ENCODE measurements at places on chromosomes 2 and 18. TPM values are rescaled to one million over a fixed set of nuclear protein-coding genes. Genes with fewer than 3 reads are reported as not detected.

Gene ALPI
- total RNA-seq, result not detected

DNA sequence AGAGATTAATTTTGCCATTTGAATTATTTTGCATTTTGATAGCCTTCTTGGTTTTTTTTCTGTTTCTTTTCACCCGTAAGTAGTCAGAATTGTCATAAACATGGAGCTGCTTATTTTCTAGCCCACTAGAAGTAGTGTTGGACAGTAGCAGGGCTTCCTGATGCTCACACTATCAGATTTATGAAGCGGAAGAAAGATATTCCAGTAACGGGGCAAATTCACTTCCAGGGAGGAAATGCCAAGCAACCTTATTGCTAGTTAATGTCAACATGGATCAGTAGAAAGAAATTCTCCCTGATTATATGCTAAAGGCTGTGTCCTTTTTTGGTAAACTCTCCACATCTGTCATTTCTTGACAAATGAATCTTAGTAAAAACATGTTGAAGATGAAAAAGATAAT lies 19.2 kb upstream of the ADAM23 start:
- no peak overlapping the region for H3K4me3 ChIP-seq
- no peaks in the 10 kb centered on the region for H3K36me3 ChIP-seq
- H3K27ac ChIP-seq, result no peak overlapping the region
- DNase-seq, result no peak
- no peaks in the 10 kb centered on the region for H3K4me1 ChIP-seq

GRCh38 chr2:232900811-232901735 lies 31.0 kb downstream of the SNORC start:
- H3K36me3 ChIP-seq, result no peaks in the 10 kb centered on the region
- H3K4me3 ChIP-seq, result no peak overlapping the region
- H3K4me1 ChIP-seq, result no peaks in the 10 kb centered on the region
- no peaks in the 10 kb centered on the region for H3K27me3 ChIP-seq
- no peak overlapping the region for H3K27ac ChIP-seq

DNA sequence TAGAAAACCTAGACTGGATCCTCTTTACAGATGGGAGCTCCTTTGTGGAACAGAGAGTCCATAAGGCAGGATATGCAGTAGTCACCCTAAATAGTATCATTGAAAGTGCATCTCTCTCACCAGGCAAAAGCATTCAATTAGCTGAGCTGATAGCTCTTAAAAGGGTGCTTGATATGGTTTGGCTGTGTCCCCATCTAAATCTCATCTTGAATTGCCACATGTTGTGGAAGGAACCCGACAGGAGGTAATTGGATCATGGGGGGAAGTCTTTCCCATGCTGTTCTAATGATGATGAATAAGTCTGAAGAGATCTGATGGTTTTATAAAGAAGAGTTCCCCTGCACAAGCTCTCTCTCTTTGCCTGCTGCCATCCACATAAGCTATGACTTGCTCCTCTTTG lies 96.2 kb upstream of the RMP24 start:
- H3K27ac ChIP-seq, result no peak overlapping the region
- no peak for DNase-seq
- H3K4me1 ChIP-seq, result no peaks in the 10 kb centered on the region
- no peaks in the 10 kb centered on the region for H3K36me3 ChIP-seq

DNA sequence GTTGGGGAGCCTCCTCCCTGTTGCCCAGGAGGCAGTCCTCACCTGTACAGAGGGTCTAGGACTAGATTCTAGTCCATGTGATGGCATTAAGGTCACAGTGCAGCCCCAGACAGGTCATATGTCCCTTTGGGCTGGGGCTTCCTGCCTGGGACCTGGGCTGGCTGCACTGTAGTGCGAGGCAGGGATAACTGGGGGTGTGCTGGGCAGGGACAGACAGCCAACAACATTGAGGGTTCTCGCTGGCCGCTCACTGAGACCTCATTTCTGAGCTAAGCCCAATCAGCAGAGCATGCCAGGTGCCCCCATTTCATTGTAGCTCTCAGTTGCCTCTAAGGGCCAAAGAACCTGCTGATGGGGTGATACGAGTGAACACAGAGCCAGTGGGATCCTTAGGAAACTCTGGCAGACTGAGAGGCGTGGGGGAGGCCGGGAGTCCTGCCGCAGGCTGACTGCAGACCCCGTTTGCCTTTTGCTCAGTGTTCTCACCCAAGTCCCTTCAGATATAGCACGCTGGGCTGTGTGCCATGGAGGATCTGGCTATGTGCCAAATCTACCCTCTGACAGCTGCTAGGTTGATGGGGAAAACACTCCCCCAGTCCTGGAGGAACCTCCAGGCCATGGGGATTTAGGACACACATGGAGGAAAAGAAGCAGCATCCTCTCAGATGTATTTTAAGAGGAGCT lies 51.9 kb downstream of the DYSF start:
- no peaks in the 10 kb centered on the region for H3K4me1 ChIP-seq
- H3K27me3 ChIP-seq, result no peaks in the 10 kb centered on the region
- no peak overlapping the region for H3K4me3 ChIP-seq
- H3K27ac ChIP-seq, result no peak overlapping the region

GRCh38 chr18:980586-980985 lies 75.9 kb downstream of the ADCYAP1 start:
- H3K27ac ChIP-seq, result no peak overlapping the region
- H3K4me3 ChIP-seq, result no peak overlapping the region
- no peak for DNase-seq
- H3K4me1 ChIP-seq, result peaks cover 6% of the 10 kb centered on the region
- no peaks in the 10 kb centered on the region for H3K27me3 ChIP-seq

Gene HYCC2
- 31.4 TPM for total RNA-seq

Gene FABP1
- total RNA-seq, result not detected

Gene CACNB4
- 5.0 TPM for total RNA-seq

GRCh38 chr2:37283207-37283606 lies 41.4 kb downstream of the PRKD3 start:
- H3K36me3 ChIP-seq, result no peaks in the 10 kb centered on the region
- no peak overlapping the region for H3K4me3 ChIP-seq
- H3K27me3 ChIP-seq, result no peaks in the 10 kb centered on the region
- H3K27ac ChIP-seq, result peak overlapping the region; percentile 67
- peaks cover 6% of the 10 kb centered on the region for H3K4me1 ChIP-seq

GRCh38 chr2:28695245-28695647 lies 56.4 kb upstream of the PPP1CB start:
- H3K36me3 ChIP-seq, result no peaks in the 10 kb centered on the region
- no peak for DNase-seq
- H3K27ac ChIP-seq, result no peak overlapping the region
- no peaks in the 10 kb centered on the region for H3K27me3 ChIP-seq

Gene FMNL2
- 53.2 TPM for total RNA-seq

DNA sequence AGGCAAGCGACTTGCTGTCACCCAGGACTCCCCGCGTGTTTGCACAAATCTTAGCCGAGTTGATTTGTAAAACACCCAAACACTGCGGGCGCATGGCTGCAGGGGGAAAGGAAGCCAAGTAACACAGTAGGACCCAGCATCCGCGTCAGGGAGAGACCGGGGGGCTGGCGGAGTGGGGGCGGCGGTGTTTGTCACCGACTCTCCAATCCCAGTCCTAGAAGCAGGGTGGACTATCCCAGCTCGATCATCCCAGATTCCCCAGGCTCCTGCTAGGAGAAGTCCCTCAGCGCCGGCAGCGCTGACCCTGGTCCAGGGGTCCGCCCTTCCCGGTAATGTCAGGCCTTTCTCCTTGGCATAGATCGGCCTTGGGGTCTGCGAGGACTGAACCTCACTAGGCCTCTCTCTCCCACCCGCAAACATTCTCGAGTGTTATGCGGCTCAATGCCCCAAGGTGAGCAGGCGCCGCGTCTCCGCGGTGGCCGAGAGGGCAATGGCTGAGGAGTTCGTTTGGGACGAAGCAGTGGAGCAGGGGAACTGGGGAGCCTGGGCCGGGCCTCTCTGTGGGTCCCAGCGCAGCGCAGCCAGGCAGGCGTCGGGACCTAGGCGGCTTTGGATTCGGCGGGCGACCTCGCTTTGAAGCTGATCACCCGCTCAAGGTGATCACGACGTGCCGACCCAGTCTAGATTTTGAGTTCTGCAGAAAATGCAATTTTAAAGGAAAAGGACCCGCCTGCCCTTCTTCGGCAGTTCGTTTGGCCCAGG lies 1.5 kb upstream of the GDF7 start:
- H3K27ac ChIP-seq, result peak overlapping the region; percentile 96
- peak overlapping the region; percentile 33 for H3K4me3 ChIP-seq
- H3K4me1 ChIP-seq, result no peaks in the 10 kb centered on the region
- DNase-seq, result peak; percentile 52
- no peaks in the 10 kb centered on the region for H3K27me3 ChIP-seq

DNA sequence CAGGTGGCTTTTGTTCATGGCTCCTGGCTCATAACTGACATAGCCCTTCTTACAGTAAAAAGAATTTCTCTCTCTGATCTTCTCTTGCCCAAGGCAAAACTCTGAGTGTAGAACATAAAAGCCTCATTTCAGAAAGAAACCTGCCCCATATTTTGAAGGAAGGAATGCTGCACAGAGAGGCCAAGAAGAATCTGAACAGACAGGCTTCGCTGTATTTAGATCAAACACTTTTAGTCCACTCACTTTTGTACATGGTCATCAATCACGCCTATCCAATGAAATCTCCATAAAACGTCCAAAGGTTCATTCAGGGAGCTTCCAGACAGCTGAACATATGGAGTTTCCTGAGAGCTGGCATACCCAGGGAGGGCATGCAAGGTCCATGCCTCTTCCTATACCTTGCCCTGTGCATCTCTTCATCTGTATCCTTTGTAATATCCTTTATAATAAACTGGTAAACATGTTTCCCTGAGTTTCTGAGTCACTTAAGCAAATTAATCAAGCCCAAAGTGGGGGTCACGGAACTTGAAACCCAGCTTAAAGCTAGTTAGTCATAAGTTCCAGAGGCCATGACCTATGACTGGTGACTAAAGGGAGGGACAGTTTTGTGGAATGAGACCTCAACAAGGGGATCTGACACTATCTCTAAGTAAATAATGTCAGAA lies 62.5 kb upstream of the TMEM247 start:
- no peaks in the 10 kb centered on the region for H3K27me3 ChIP-seq
- no peak overlapping the region for H3K4me3 ChIP-seq
- H3K36me3 ChIP-seq, result no peaks in the 10 kb centered on the region
- H3K27ac ChIP-seq, result no peak overlapping the region
- no peak for DNase-seq

DNA sequence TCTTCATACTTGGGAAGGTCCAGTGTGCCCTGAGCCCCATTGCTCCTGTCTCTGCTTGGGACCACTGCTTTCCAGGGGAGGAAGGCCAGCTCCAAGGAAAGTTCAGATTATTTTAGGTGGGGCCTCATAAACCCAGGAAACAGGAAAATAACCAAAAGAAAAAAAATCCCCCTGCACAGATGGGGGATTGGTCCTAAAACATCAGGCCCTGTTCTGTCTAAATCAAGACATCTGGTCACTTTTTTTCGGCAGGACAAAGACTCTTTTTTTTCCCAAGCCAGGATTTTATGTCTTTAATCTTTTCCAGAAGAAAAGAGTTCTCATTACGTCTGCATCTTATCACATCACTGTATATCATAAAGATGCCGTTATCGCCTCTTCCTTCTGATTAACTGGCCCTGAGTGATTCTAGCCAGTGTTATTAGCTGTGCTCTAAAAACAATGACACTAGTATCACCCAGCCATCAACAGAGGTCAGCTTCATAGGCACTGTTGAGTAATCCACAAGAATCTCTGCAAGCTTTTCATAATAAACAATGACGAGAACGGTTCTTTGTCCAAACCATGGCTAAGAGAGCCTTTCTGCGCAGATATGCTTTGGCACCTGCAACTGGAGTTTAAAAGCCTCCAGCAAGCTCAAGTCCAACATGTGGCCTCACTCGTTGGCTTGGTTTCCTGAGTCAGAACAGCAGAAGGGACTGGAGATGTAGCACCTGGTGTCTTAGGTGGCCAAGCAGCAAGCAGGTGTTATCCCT lies 138.2 kb downstream of the VAPA start:
- peaks cover 5% of the 10 kb centered on the region for H3K4me1 ChIP-seq
- no peak overlapping the region for H3K4me3 ChIP-seq
- no peak for DNase-seq

GRCh38 chr2:74835831-74836674 lies 2.1 kb downstream of the HK2 start:
- H3K27ac ChIP-seq, result no peak overlapping the region
- H3K4me3 ChIP-seq, result peak overlapping the region; percentile 51
- H3K27me3 ChIP-seq, result no peaks in the 10 kb centered on the region
- DNase-seq, result no peak

All from aorta (tissue), 5 donors.